ENCODE measurements at places on chromosomes 4 and X. TPM values are rescaled to one million over a fixed set of nuclear protein-coding genes. Genes with fewer than 3 reads are reported as not detected.

The NWD2 gene
- total RNA-seq, result not detected

The OTC gene
- total RNA-seq, result not detected

The RAB41 gene
- not detected for total RNA-seq

The ATP6AP1 gene
- total RNA-seq, result 46.0 TPM

The MOSPD2 gene
- 13.1 TPM for total RNA-seq

The RNF175 gene
- total RNA-seq, result 5.4 TPM

The ANXA3 gene
- total RNA-seq, result 10.7 TPM

The NPNT gene
- 1.6 TPM for total RNA-seq

The TLR1 gene
- 0.34 TPM for total RNA-seq

The TAPT1 gene
- 12.4 TPM for total RNA-seq

The NOA1 gene
- 33.0 TPM for total RNA-seq

The CYTL1 gene
- 7.1 TPM for total RNA-seq

The YIPF7 gene
- not detected for total RNA-seq

The UGT2B15 gene
- 0.25 TPM for total RNA-seq

The SLC49A3 gene
- total RNA-seq, result 5.8 TPM

The GALNTL6 gene
- 0.24 TPM for total RNA-seq

The GLUD2 gene
- 1.4 TPM for total RNA-seq

The ADGRG4 gene
- total RNA-seq, result not detected

The SYNPO2 gene
- total RNA-seq, result 1.5 TPM

The RASGEF1B gene
- total RNA-seq, result 6.9 TPM

The HDX gene
- total RNA-seq, result 5.5 TPM

The SLITRK4 gene
- total RNA-seq, result not detected

The NEIL3 gene
- 12.0 TPM for total RNA-seq

The PDCL2 gene
- 0.21 TPM for total RNA-seq

The GSX2 gene
- total RNA-seq, result not detected

The AWAT1 gene
- not detected for total RNA-seq

The NRK gene
- 3.1 TPM for total RNA-seq

The CFAP99 gene
- 0.41 TPM for total RNA-seq

The DCHS2 gene
- total RNA-seq, result 1.4 TPM

The RPL34 gene
- total RNA-seq, result 1,253 TPM

The NAP1L3 gene
- 30.3 TPM for total RNA-seq

The COL25A1 gene
- total RNA-seq, result 6.6 TPM

The NEUROG2 gene
- 0.09 TPM for total RNA-seq

The NAP1L2 gene
- 15.9 TPM for total RNA-seq

The NDP gene
- total RNA-seq, result 0.28 TPM

The TLL1 gene
- total RNA-seq, result 0.46 TPM

The JCHAIN gene
- 0.32 TPM for total RNA-seq

The DGKK gene
- 2.9 TPM for total RNA-seq

The USP51 gene
- total RNA-seq, result 6.4 TPM

The SPANXA2 gene
- total RNA-seq, result not detected

The LYAR gene
- total RNA-seq, result 36.8 TPM

The ZNF280C gene
- total RNA-seq, result 12.1 TPM

The DCX gene
- total RNA-seq, result 2.1 TPM

Measured in WTC11 (cell line).